ENCODE measurements at places on chromosomes 5 and 9. TPM values are rescaled to one million over a fixed set of nuclear protein-coding genes. Genes with fewer than 3 reads are reported as not detected.

Gene ADAMTS6
- total RNA-seq, result 13.0 TPM

Gene CRAT
- total RNA-seq, result 19.0 TPM

Gene ZCCHC9
- 30.6 TPM for total RNA-seq

Gene DBH
- not detected for total RNA-seq

Gene LCN15
- total RNA-seq, result not detected

Gene NCS1
- 29.0 TPM for total RNA-seq

Gene PCDHB4
- total RNA-seq, result 4.4 TPM

Gene ADGRV1
- total RNA-seq, result 87.6 TPM

Gene NAIP
- 39.4 TPM for total RNA-seq

Gene IL4
- total RNA-seq, result not detected

Gene EIF4EBP3
- total RNA-seq, result 6.7 TPM

Gene HACD4
- 0.72 TPM for total RNA-seq

DNA sequence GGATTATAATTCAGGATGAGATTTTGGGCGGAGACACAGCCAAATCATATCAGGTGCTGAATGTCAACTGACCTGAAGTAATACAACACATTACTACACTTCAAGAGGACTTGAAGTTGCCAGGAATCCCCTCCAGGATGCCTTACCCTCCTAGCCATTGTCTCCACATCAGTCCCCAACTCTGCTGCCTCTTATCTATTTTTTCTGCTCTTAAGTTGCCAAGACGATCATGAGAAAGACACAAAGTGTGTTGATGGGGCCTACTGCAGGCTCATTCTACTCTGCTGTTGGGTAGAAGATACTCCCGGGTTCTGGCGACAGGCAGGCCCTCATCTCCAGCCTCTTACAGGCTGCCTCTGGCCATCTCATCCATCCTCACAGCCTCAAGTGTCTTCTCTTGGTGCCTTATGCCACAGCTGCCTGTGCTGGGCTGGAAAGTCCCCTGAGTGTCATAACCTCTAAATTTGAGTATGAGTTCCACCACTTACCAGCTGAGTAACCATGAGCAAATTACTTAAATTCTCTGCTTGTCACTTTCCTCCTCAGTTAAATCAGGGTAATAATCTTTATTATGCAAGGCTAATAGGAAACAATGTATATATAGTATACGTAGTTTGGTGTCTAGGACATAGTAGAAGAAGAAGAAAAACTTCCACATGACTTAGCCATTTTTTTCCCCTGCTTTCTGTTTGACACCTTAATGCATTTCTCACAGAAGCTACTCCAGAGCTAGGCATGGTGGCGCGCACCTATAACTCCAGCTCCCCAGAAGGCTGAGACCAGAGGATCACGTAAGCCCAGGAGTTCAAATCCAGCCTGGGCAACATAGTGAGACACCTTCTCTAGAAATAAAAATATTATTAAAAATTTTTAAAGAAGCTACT lies 73.0 kb upstream of the SNX2 start:
- H3K4me3 ChIP-seq, result no peak overlapping the region
- no peak for DNase-seq
- no peaks in the 10 kb centered on the region for H3K4me1 ChIP-seq

GRCh38 chr5:78731884-78732283 lies 83.3 kb upstream of the LHFPL2 start:
- DNase-seq, result no peak
- H3K27ac ChIP-seq, result no peak overlapping the region

- no peak overlapping the region for H3K4me3 ChIP-seq
- H3K27ac ChIP-seq, result no peak overlapping the region
- peaks cover 10% of the 10 kb centered on the region for H3K36me3 ChIP-seq
- DNase-seq, result no peak
Measured at GRCh38 chr5:32283539-32284377, 29.0 kb downstream of the MTMR12 start.

DNA sequence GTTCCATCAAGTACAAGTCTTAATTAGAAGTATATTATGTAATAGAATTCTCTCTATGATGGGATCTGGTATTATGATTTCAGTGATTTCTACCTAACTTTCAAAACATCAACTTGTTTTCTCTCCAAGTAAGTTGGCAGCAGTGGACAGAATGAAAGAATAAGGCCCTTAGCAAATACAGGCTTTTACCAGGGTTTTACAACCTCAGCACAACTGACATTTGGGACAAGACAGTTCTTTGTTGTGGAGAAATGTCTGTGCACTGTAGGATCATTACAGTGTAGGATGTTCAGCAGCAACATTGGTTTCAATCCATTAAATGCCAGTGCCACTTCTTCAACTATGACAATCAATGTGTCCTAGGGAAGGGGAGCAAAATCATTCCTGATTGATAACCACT lies 48.8 kb downstream of the MLANA start:
- H3K4me3 ChIP-seq, result no peak overlapping the region
- H3K27me3 ChIP-seq, result no peaks in the 10 kb centered on the region
- H3K27ac ChIP-seq, result no peak overlapping the region
- no peaks in the 10 kb centered on the region for H3K36me3 ChIP-seq

DNA sequence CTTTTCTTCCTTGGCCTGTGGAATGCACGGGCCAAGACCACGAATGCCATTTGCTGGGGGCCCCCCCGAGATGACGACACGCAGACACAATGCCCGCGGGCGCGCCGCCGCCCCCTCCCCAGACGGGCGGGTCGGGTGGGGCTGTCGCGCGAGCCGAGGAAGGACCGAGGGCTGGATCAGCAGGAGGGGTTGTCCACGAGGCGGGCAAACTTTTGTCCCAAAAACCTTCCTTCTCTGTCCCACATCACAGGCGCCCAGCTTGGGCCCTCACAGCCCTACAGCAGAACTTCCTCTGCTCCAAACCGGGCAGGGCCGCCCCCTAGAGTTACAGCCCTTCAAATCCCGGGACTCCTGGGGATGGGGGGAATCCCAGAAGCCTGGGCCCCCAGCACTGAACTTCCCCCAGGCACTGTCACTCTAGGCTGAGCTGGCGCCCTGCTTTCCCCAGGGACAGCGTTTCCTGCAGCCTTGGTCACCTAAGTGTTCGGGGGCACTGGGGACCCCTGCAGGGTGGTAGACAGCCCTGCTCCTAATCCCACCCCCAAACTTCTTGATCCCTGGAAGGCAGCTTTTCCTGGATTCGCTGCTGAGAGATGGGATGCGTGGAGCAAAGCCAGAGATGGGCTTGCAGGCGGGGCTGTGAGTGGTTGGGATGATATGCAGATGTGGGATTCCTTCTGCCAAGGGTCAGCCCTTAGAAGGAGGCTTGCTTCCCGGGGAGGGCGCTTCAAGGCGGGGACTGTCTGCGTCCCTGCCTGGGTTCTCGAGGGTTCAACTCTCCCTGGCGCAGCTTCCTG lies 980 bp downstream of the COL5A1 start:
- no peak for DNase-seq
- peak overlapping the region; percentile 68 for H3K4me3 ChIP-seq
- H3K27ac ChIP-seq, result no peak overlapping the region

- H3K27me3 ChIP-seq, result peaks cover 3% of the 10 kb centered on the region
- no peak overlapping the region for H3K4me3 ChIP-seq
- H3K36me3 ChIP-seq, result peaks cover 2% of the 10 kb centered on the region
- H3K27ac ChIP-seq, result no peak overlapping the region
- no peak for DNase-seq
Measured at GRCh38 chr5:158549311-158549710, 550.4 kb downstream of the EBF1 start.

DNA sequence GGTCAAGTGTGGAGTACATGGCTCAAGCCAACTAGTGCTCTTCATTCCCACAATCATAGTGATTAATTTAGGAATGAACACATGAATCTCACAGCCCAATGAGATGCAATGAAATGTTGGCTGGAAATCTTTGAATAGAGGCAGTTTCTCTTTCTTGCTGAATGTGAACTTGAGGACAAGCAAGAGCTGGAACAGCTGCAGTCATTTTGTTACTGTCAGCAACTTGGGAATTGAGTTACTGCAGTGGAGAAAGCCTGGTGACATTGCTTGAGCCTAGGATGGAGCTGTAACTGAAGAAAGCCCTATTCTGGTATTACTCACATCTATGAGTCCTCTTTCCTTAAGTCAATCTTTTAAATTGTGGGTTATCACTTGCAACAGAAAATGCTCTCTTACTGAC lies 62.3 kb downstream of the YIPF5 start:
- DNase-seq, result no peak
- H3K36me3 ChIP-seq, result no peaks in the 10 kb centered on the region
- no peaks in the 10 kb centered on the region for H3K4me1 ChIP-seq
- H3K27me3 ChIP-seq, result no peaks in the 10 kb centered on the region

GRCh38 chr9:77556396-77556795 lies 91.7 kb downstream of the GNA14 start:
- no peak overlapping the region for H3K4me3 ChIP-seq
- no peaks in the 10 kb centered on the region for H3K27me3 ChIP-seq
- H3K36me3 ChIP-seq, result no peaks in the 10 kb centered on the region
- H3K4me1 ChIP-seq, result no peaks in the 10 kb centered on the region
- DNase-seq, result no peak

DNA sequence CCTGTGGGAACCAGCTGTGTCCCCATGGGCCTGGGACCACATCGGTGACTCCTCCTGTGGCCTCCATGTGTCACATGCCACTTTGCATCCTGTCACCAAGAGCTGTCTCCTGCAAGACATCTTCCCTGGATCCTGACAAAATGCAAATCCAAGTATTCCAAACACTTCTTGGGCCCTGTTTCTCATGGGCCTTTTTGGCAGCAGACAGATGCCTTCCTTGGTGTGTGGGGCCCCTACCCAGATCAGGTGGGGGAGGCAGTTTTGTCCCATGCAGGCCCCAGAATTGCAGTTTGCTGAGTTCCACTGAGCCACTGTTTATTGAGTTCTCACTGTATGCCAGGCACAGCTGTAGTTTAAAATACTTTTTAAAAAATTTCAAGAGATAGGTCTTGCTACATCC lies 62.5 kb upstream of the GABRP start:
- no peak overlapping the region for H3K4me3 ChIP-seq
- H3K36me3 ChIP-seq, result peaks cover 5% of the 10 kb centered on the region
- no peaks in the 10 kb centered on the region for H3K4me1 ChIP-seq
- H3K27me3 ChIP-seq, result peaks cover 9% of the 10 kb centered on the region

DNA sequence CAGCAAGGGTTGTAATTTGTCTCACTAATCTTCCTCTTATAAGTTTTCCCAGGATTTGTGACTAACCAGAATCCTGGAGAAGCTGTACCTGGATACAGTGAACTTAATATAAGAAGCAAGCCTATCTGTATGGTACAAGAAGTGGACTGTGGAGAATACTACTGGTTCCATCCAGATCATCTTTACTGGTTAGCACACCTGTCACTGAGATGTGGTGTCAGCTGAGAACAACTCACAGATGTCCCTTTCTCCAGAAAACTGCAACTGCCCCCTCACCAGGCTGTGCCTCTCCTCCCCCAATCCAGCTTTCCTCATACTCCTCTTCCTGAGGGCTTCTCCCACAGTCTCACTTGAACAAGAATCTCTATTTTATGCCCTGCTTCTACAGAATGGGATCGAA lies 4.9 kb downstream of the FBXO10 start:
- no peaks in the 10 kb centered on the region for H3K27me3 ChIP-seq
- H3K4me1 ChIP-seq, result peaks cover 11% of the 10 kb centered on the region
- H3K36me3 ChIP-seq, result peaks cover 2% of the 10 kb centered on the region
- no peak overlapping the region for H3K4me3 ChIP-seq
- DNase-seq, result no peak

DNA sequence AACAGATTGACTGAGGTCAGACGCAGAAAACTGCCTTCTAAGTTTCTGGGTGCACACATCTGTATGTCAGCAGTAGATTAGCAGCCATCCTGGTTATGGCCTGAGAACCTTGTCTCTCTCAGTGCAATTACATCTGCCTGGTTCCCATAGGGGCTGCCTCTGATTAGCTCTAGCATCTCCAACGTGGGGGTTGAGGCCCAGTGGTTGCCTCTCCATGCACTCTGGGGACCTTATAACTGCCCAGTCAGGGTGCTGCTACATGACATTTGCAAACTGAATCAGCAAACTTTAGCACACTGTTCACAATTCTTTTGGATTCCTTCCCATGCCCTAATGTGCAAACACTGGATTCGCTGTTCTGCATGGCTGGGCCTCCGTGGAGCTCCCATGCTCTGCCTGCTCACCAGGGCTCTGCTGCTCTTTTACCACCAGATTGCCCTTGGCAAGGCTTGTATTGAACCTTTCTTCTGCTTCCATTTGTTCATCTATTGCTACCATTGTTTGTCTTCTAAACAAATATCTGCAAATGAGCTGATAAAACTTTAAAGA lies 36.2 kb downstream of the SNX18 start:
- peaks cover 11% of the 10 kb centered on the region for H3K4me1 ChIP-seq
- H3K36me3 ChIP-seq, result peaks cover 9% of the 10 kb centered on the region
- no peak for DNase-seq
- H3K27me3 ChIP-seq, result no peaks in the 10 kb centered on the region

GRCh38 chr5:79963261-79964061 lies 27.6 kb downstream of the MTX3 start:
- H3K27me3 ChIP-seq, result peaks cover 5% of the 10 kb centered on the region
- no peak overlapping the region for H3K4me3 ChIP-seq
- H3K36me3 ChIP-seq, result no peaks in the 10 kb centered on the region
- DNase-seq, result no peak

- H3K36me3 ChIP-seq, result no peaks in the 10 kb centered on the region
- no peak overlapping the region for H3K27ac ChIP-seq
- H3K4me1 ChIP-seq, result peaks cover 4% of the 10 kb centered on the region
- no peak overlapping the region for H3K4me3 ChIP-seq
Measured at GRCh38 chr9:112789473-112789872, 38.9 kb downstream of the SNX30 start.

- peaks cover 24% of the 10 kb centered on the region for H3K4me1 ChIP-seq
- no peaks in the 10 kb centered on the region for H3K36me3 ChIP-seq
- no peak overlapping the region for H3K4me3 ChIP-seq
- DNase-seq, result no peak
Measured at GRCh38 chr9:107594908-107595530, 105.5 kb upstream of the KLF4 start.

DNA sequence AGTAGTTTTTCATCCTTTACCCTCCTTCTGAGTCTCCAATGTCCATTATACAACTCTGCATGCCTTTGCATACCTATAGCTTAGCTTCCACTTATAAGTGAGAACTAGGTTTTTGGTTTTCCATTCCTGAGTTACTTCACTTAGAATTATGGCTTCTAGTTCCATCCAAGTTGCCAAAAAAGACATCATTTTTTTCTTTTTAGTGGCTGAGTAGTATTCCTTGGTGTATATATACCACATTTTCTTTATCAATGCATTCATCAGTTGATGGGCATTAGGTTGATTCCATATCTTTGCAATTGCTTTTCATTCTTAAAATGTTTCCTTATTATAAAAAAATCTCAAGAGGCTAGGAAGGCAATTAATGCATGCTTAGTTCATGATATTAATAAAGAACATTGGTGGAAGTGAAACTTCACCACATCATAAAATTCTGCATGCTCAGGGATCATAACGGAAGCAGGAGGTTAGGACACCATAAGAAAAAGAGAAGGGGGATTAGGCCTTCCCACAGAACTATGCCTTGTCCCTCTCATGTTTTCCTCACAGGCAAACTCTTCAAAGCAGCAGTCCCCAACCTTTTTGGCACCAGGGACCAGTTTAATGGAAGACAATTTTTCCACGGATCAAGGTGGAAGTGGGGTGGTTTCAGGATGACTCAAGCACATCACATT lies 105.2 kb downstream of the FRMD3 start:
- DNase-seq, result no peak
- H3K4me3 ChIP-seq, result no peak overlapping the region
- H3K36me3 ChIP-seq, result no peaks in the 10 kb centered on the region
- peaks cover 3% of the 10 kb centered on the region for H3K27me3 ChIP-seq

All from progenitor cell of endocrine pancreas (in vitro differentiated cells).